ENCODE measurements at places on chromosomes 13 and 19.

DNA sequence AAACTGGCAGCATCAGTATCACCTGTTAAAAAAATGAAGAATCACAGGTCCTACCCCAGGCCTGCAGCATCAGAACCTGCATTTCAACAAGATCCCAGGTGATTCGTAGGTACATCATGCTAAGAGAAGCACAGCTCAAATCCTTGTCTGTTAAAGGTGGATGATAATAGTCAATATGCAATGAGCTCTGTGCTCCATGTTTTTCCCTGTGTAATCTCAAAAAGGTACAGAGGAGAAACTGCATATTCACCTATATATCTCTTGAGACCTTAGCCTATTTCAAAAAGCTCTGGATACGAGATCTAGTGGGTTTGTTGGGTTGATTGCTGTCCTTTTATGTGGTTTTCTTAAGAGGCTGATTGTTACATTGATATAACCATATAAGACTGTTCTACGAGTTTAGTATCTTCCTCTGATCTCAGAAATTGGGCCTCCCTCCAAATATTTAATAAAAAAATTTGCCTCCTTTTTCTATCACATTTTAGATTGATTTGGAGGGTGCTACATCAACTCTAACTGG is 148.9 kb downstream of the DCT start:
- no peak for DNase-seq

DNA sequence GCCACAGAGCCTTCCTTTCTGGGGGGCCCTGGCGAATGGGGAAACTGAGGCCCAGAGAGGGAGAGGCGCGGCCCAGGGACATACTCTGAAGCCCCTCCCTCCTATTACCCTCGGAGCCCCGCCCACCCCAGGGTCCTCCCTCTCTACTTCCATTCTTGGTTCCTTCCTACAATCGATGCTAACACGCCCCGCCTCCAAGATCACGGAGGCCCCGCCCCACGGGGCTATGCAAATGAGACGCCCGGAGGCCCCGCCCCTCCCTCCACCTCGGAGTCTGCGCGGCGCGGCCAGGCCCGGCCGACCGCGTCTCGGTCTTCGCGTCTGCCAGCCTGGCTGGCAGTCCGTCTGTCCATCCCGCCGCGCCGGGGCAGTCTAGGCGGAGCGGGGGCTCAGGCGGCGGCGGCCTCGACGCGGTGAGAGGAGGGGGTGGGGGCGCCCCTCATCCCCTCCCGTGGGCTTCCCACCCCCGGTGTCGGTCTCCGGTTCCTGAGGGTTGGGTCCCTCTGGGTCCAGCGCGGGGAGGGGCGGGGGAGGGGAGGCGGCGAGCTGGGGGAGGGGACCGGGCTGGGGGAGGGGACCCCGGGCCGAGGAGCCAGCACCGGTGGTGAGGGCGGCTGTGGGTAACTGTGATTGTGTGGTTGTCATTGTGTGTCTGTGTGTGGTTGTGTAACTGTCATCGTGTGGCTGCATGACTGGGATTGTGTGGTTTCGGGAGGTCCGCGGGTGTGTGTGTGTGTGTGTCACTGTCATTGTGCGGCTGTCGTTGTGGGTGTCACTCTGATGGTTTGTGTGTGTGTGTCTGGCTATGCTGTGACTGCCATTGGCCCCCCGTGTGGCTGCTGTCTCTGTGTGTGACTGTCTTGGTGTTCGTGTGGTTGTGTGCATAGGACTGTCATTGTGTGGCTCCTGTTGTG is at the start of gene PLPPR2:
PLPPR2 (plus strand) TSS at position 273 of the 914 bp plus-strand sequence. CDS start 2,242 bp downstream, outside the sequence.
- DNase-seq = peak; percentile 85

GRCh38 chr13:104442536-104442935 is 1376.3 kb upstream of the SLC10A2 start:
- no peak for DNase-seq

DNA sequence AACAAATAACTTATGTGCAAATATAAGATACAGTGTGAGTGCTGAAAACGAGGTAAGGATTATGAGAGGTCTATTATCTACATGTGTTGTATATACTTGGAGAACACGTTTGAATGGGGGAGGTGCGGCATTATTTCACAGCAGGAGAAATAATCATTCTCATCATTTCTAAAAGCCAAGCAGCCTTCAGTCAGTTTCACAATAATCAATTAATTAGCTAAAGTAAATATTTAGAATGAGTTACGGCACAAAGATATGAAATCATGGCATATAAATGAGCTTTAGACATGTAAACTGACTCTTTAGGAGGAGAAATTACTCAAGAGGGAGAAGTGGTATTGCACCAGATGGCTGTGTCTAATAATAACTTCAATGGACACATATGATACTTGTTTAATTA is 366.6 kb downstream of the DNAJC15 start:
- DNase-seq = no peak

DNA sequence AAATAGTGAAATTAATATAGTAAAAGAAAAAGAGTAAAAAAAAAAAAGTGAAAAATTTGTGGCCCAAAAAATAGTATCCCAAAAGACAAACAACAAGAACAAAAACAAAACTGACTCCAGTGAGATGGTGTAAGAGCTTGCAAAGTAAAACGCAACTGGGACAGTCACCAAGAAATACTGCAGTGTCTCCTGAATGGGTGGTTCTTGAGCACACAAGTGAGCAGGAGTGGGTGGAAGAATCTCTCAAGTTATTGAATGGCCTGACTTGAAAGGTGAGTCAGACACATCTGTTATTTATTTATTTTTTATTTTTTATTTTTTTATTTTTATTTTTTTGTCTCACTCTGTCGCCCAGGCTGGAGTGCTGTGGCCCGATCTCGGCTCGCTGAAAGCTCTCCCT is 1.9 kb downstream of the ZNF493 start:
- no peak for DNase-seq

- no peak for DNase-seq
Measured at GRCh38 chr13:99935772-99936171, 35.8 kb downstream of the ZIC5 start.

- no peak for DNase-seq
Measured at GRCh38 chr19:17448131-17448967, at the start of gene TMEM221. Gene TMEM221 (minus strand): TSS chr19:17448668. CDS start chr19:17448462, 206 bp downstream.

DNA sequence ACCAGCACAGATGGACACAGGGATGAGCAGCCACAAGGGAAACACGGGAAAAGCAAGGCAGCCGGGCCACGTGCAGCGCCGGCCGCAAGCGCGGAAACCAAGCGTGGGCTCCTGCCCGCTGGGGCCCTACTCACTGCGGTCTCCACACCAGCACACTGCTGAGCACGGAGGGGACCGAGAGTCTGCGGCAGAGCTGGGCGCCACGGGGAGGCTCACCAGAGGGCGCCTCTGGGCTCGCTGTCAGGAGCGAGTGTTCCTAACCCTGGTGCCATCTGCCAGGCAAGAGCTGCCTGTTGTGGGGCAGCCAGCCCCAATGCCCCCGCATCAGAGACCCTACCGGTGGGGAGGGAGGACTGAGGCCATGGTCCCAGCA is 26.5 kb downstream of the MPND start:
- peak; percentile 35 for DNase-seq

DNA sequence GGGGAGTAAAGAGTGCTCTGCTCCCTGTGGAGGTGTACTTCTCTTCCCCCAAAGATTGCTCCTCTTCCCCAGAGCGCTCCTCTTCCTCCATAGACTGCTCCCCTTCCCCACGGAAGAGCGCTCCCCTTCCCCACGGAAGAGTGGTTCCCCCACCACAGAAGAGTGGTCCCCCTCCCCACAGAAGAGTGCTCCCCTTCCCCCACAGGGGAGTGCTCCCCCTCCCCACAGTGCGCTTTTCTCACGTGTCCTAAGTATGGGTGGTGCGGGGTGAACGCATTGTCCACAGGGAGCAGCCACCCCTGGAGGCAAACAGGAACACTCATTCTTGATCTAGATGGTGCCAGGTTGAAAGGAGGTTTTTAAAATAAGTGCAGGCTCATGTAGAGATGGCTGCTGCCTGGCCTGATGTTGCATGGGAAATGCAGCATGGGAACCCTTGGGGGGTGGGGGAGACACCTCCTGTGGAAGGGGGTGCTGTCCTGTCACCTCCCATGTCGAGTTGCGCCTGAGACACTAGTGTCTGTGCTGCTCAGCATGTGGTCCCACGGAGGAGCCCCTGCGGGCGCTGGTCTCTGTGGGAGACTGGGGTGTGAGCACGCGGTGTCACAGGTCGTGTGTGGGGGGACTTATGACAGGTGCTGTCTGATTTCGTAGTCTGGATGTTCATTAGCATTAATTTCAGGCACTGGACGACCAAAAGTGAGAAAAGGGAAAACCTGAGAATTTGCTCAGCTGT is 52.2 kb downstream of the ATP11A start:
- no peak for DNase-seq

DNA sequence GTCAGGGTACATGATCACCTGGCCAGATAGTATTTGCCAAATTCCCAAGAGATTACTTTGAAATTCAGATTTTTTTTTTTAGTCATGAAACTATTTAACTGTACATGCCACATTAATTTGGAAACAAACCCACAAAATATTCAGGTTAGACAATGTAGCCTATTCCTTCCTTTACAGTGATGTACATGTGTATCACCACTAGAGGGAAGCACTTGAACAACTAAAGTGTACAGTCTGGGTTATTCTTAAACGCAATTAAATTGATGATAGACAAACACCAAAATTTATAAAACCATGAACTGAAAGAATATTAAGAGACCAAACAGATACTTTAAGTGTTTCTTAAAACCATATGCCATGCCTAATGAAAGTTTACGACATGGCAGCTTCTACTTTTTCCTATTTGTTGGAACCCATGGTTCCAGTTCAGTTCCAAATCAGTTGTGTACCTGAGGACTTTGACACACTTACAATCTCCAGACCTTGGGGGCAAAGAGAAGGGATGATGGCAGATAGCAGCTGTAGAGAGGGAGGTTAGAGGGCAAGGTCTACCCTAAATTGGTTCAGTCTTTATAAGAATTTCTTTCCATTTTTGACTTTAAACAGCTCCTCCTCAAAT is 52.8 kb downstream of the TNFSF13B start:
- no peak for DNase-seq

DNA sequence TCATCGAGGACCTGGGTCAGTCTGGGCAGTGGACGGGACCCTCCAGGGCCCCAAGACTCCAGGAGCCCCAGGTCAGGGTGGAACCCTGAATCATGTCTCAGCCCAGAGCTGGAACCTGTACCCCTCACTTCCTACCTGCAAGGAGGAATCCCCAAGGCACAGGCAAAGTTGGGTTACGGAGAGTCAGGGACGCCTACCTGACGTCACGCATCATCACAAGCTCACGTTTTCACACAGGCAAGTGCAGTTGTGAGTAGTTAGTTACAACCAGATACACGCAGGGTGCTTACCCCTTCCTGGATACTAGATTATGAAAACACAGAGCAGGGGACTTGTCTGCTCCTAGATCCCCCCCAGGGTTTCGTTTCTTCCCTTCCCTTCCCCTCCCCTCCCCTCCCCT is 1.9 kb downstream of the RETN start:
- DNase-seq = no peak

DNA sequence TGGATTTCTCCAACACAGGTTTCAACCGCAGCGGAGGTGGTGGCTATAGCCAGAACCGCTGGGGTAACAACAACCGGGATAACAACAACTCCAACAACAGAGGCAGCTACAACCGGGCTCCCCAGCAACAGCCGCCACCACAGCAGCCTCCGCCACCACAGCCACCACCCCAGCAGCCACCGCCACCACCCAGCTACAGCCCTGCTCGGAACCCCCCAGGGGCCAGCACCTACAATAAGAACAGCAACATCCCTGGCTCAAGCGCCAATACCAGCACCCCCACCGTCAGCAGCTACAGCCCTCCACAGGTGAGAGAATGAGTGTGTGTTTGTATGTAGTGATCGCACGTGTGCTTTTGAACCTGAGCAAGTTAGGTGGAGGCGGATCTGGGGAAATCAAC is 6.0 kb upstream of the CCDC97 start:
- no peak for DNase-seq

DNA sequence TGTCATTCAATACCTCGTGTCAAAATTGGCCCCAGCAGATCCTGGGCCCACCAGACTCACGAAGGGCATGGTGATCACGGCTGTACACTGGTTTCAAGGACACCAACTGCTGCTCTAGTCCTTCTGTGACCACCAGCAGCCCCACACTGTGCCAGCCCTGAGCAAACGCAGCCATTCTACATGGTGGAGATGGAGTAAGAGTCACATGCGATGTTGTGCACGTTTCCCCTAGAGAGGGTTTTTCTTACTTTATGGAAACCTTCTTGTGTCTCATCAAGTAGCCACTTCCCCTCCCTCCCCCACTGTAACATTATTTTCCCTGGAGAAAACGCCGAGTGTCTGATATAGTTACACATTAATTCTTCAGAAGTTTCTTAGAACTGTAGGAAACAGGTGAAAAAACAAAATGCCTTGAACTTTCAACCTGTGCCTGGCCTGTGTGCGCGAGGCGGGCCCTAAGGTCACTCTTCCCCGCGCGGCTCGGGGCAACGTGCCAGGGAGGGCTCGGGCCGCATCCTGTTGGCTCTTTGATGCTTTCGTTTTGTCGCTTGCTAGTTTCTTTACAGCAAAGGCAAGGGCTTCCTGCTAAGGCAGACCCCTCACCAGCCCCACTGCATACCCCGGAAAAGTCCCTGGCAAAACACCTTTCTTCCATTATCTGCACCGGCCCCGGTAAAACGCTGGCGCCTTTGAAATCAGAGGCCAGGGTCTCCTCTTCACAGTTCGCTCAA is 44.6 kb downstream of the GGACT start:
- DNase-seq = no peak

DNA sequence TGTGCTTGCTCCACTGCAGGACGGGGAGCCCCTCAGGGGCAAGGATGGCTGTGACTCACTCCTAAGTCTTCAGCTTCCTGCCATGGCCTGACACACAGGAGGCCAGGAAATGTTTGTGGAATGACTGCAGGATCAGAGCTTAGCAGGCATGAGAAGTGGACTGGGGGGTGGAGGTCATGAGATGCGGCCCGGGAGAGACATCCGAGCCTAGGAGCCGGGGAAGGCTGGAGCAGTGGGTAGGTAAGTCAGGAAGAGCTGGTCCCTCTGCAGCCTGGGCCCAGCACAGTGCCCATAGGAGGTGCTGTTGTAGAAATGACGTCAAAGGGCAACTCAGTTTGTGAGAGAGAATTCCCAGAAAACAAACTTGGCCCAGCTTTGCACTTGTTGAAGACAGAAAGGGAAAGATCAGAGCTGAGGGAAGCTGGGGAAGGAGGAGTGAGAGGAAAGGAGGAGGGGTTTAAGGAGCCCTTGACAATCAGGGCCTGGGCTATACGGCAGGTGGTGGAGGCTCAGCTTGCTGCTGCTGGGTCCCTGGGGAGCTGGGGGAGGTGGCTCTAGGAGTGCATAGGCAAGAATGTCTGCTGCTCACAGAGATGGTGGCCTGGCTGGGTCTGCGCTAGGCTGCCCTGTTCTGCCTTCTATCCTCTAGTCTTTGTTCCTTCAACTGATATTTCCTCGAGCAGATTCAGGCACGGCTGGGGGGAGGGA is 18.5 kb downstream of the POU2F2 start:
- no peak for DNase-seq

GRCh38 chr19:33659835-33660234 is 38.1 kb downstream of the CHST8 start:
- no peak for DNase-seq

GRCh38 chr19:32550666-32551065 is 30.3 kb upstream of the PDCD5 start:
- DNase-seq = no peak

GRCh38 chr13:27203854-27204253 is 32.2 kb upstream of the USP12 start:
- no peak for DNase-seq

GRCh38 chr19:5809053-5809452 is 4.2 kb downstream of the NRTN start:
- DNase-seq = no peak

All from hypothalamus (tissue), 51 donors.